ENCODE measurements at places on chromosomes 11 and 22. TPM values are rescaled to one million over a fixed set of nuclear protein-coding genes. Genes with fewer than 3 reads are reported as not detected.

The NCAM1 gene
- total RNA-seq: 0.79 TPM

The TPBGL gene
- total RNA-seq: 0.12 TPM

DNA sequence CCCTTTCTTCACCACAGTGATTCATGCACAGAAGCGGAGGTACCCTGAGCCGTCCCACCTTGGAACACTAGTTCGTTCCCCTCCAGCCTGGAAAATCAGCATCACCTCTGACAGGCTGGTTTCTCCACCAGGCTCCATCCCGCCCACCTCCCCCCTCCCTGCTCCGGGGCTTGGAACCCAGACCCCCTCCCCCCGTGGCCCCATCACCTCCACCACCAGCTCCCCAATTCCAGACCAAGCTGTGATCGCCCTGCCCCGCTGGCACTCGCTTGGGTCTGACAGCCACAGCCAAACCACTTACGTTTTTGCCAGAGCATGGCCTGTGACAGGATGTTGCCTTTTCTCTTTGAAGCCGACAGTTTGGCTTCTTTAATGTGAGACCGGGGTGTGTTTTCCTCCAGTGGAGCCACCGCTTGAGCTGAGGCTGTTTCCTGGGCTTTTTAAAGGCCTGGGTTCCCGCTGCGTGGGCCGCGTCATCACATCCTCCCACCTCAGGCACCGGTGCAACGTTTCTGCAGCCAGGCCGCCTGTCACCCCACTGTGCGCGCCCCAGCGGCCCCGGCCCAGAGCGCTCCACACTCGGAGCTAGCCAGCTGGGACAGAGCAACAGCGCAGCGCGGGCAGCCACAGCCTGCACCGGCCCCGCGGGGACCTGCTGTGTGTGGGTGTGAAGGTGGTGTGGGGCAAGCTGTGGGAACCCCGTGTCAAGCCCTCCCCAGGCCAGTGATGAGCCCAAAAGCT lies at the start of gene POU2AF1:
TSS of gene POU2AF1 (minus strand) at position 415 of the 741 bp plus-strand sequence. CDS start at position 317, 98 bp downstream.
- peak; percentile 94 for DNase-seq

DNA sequence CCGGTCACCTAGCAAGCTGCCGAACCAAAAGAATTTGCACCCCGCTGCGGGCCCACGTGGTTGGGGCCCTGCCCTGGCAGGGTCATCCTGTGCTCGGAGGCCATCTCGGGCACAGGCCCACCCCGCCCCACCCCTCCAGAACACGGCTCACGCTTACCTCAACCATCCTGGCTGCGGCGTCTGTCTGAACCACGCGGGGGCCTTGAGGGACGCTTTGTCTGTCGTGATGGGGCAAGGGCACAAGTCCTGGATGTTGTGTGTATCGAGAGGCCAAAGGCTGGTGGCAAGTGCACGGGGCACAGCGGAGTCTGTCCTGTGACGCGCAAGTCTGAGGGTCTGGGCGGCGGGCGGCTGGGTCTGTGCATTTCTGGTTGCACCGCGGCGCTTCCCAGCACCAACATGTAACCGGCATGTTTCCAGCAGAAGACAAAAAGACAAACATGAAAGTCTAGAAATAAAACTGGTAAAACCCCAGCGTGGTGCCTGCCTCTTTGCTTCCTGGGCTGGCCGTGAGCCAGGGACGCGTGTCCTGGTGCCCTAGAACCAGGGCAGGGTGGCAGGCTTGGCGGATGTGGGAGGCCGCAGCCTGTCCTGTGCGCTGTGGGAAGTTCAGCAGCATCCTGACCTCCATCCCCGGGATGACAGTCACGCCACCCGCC lies 13.2 kb downstream of the CCND1 start:
- no peak for DNase-seq

- DNase-seq: no peak
These were observed 54.4 kb upstream of the OR4B1 start for GRCh38 chr11:48161951-48162884.

DNA sequence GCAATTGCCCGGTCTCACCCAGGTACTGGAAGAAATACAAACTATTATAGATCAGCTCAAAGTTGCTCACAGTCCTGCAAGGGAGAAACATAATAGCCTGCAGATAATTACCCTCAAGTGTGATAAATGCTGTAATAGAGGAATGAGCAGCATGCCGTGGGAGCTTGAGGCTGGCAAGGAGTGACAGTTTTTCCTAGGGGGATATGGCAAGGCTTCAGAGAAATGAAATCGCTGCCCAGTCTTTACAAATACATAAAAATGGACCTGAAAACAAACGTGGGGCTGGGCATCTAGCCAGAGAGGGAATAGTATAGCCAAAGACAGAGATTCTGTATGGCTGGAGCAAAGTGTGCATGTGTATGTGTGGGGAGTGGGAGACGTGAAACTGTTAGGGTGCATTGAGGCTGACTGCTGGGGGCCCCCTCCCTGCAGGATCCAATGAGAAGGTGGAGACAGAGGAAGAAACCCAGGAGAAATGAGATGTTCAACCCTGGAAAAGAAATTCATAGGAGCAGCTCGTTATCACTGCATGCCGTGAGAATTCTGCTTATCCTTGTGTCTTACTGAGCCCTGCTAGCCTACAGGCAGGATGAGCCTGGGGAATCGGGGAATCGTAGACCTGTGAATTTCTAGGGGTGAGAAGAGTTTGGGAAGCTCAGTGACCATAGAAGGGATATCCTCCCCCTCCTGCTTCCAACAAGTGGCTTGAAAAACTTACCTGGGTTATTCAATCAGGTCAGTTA lies 167.0 kb downstream of the LDLRAD3 start:
- DNase-seq: no peak

The OR8D4 gene
- total RNA-seq: not detected

- no peak for DNase-seq
These were observed 33.4 kb upstream of the APOL5 start for GRCh38 chr22:35684270-35684700.

DNA sequence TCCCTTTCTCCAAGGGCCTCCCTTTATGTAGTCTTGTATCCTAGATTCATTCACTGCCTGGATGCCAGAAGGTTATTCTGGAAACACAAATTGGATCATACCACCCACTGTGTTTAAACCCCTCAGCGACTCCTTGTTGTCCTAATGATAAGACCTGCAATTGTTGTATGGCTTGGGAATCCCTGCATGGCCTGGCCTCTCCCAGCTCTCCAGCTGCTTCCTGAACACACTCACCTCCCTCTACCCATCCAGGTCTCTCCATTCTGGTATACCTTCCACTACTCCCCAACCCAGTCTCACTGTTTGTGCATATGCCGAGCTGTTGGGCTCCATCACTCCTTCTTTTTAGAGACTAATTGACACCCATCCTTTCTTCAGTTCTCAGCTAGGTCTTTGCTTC lies 124.3 kb upstream of the ALX4 start:
- DNase-seq: no peak

DNA sequence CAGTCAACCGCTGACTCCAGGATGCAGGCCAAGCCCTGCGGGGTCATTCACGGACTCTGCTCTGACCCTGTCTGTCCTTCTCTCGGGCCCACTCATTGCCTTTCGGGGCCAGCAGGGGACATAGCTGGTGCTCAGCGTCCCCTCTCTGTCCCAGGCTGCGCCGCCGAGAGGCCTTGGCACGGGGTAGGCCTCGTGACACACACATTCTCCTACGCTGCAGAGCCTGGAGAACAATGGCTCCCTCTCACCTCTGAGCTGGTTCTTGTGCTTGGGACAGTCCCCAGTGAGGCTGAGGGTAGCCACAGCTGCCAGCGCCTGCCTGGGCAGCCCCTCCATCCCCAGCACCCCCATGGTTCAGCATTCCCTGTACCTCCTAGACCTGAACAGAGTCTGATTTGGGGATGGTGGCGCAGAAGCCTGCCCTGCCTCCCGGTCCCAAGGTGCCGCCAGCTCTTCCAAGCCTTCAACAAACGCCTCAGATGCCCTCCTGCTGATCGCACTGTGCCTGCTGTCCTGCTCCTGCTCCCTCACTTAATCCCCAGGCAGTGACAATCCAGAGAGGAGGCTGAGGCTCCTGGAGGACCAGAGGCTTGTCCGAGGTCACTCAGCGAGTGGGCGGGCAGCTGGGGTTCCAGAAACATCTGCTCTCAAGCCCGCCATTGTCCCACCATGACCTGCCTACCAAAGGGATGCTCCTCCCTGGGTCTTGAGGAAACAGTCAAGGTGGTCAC lies 30.4 kb downstream of the DUSP8 start:
- no peak for DNase-seq

DNA sequence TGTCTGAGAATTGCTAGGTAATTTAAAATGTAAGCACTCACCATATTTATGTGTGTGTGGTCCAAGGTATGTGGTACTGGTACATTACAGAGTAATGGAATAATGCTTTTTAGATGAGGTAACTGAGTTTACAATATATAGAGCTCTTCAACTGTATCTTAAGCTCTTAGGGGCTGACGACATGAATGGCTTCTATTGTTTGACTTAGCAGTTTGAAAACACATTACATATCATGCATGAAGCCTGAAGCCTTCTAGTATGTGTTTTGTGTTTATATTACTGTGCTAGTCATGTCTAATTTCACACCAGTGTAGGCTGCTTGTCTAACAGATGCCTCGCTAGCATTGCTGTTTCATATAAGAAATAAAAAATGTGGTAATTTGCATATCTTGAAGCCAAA lies 37.2 kb downstream of the GAS2 start:
- no peak for DNase-seq

GRCh38 chr11:109747839-109748238 lies 325.8 kb downstream of the C11orf87 start:
- no peak for DNase-seq

DNA sequence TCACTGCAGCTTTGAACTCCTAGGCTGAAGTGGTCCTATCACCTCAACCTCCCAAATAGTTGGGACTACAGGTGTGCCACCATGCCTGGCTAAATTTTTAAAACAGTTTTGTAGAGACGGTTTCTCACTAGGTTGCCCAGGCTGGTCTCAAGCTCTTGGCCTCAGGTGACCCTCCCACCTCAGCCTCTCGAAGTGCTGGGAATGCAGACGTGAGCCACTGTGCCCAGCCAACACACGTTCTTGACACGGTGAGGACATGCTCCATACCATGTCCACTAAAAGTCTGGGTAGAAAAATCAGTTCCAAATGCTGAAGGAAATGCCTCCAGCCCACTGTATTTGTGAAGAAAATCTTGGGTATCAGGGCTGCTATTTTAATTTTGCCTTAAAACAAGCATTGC lies 46.9 kb downstream of the PDHX start:
- DNase-seq: no peak

DNA sequence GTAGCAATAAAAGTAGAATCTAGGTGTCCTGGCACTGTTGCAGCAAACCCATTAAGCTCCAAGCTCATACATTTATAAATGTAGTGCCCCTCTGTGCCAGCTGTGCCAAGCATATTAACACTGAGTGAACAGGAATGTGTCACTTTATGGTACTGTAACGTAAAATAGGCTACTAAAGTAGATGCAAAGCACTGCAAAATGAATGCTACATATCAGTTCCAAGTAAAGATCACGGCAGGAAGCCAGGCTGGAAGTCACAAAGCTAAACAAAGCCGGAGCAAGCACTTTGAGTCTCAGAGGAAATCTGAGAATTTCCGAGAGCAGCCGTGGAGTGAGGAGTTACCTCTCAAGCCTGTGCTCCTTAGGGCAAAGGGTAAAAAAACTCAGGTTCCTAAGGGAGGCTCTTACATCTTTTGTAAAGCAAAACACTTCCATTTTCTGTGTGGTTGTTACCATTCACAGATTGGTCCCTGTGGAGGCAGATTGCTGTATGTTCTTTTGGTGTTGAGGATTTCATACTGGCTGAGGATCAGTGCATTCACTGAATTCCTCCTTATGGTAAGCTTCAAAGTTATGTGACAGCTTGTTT lies 85.7 kb downstream of the WNT11 start:
- no peak for DNase-seq

The OR52H1 gene
- total RNA-seq: 0.37 TPM

DNA sequence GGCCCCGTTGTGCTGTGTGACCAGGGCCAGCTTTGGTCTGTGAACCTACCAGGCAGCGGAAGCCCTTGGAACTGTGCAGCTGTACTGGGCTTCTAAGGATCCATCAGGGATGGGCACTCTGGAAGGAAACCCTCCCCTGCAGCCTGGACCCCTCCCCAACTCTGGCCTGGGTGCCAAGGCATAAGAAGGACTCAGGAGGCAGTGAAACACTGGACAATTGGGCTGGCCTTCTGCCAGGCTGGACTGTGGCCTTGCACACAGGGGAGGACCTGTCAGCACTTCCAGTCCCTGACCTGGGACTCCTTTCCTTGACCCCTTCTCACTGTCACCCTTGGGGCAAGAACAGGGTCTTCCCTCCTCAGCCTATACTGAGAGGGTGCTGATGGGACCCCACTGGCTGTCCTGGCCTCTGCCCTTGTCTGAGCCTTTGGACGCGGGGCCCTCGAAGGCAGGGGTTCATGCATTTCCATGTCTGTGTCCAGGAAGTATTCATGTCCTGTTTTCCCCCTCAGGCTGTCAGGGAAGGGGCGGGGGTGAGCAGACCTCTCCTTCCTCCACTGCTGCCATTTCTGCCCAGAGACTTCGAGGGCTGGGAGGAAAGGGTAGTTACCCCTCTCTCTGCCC lies 39.6 kb downstream of the PDE2A start:
- DNase-seq: no peak

The SLC29A2 gene
- total RNA-seq: 3.4 TPM

The PNPLA5 gene
- total RNA-seq: not detected

GRCh38 chr11:93652161-93652597 lies 9.3 kb upstream of the CEP295 start:
- peak; percentile 23 for DNase-seq

DNA sequence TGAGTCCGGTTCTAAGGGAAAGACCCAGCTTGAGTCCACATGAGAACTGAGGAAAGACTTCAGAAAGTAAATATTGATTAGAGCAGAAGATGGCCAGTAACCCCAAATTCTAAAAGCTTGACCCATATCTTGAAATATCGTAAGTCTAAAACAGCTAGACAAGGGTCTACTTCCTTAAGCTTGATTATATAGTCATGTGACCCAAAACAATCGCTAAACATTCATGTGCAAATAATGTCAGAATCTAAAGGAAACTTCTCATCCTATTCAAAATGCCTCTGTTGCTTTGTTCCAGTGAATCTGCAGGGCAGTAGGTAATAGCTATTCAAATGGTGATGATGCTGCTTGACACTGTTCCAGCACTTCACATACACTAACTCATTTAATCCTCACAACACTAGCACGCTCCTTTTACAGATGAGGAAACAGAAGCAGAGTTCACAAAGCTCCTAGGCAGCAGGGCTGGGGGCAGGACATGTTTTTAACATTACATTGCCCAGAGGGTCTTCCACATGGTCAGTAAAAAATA lies 52.6 kb downstream of the TCF20 start:
- no peak for DNase-seq

The DDX25 gene
- not detected for total RNA-seq

The CDC45 gene
- total RNA-seq: 2.7 TPM

GRCh38 chr11:106475181-106475580 lies 397.7 kb downstream of the AASDHPPT start:
- DNase-seq: no peak

The MS4A6E gene
- total RNA-seq: not detected

GRCh38 chr11:11464555-11464954 lies 111.5 kb upstream of the CSNK2A3 start:
- DNase-seq: no peak

DNA sequence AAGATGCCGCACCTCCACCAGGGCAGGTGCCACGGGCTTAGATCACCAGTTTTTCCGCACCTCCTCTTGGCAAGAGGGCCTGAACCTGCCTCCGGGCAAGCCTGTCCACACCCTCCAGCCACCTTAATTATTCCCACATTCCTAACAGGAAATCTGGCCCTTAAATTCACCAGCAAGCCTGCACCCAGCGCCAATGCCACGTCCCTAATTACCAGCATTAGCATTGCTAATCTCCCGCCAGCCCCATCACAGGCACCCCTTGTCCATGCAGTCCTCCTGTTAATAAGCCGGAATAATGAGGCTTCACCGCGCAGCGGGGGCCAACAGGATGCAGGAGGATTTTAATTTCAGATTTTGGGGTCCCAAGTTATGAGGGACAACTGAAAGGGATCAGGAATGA lies 69.7 kb downstream of the PHF21B start:
- no peak for DNase-seq

GRCh38 chr11:35232891-35233330 lies 93.9 kb downstream of the CD44 start:
- DNase-seq: no peak

Data from CD4-positive, CD25-positive, alpha-beta regulatory T cell (primary cell).